Activated naive CD8-positive, alpha-beta T cell treated with anti-CD3 and anti-CD28 coated beads, Interleukin-2, amount 50 U/mL, for 24 hours (primary cell): ENCODE measurements at places on chromosomes 6 and 20.

- no peaks in the 10 kb centered on the region for H3K4me1 ChIP-seq
- H3K27ac ChIP-seq, result no peak overlapping the region
- no peak overlapping the region for H3K4me3 ChIP-seq
- no peak for DNase-seq
- no peaks in the 10 kb centered on the region for H3K27me3 ChIP-seq
- no peaks in the 10 kb centered on the region for H3K36me3 ChIP-seq
Measured at GRCh38 chr6:121549736-121550135, 114.3 kb downstream of the GJA1 start.

DNA sequence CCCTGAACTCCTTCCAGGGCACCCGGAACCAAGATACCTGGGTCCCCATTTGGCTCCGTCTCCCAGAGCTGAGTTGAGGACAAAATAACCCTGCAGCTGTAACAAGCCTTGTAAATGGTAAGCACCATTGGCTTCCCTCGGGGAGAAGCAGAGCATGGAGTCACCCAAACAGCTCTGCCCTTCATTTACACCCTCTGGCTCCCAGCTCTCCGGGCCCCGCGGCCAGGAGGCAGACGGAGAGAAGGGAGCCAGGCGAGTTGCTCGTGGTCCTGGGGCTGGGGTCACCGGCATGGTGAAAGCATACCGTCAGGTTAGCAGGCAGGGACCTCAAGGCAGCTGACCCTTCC lies 2.1 kb downstream of the TFEB start:
- no peak overlapping the region for H3K27ac ChIP-seq
- peak overlapping the region; percentile 54 for H3K4me3 ChIP-seq
- DNase-seq, result no peak
- peaks cover 51% of the 10 kb centered on the region for H3K4me1 ChIP-seq

GRCh38 chr20:6533761-6534479 lies 233.6 kb upstream of the BMP2 start:
- no peak for DNase-seq
- no peaks in the 10 kb centered on the region for H3K4me1 ChIP-seq
- no peaks in the 10 kb centered on the region for H3K27me3 ChIP-seq
- no peak overlapping the region for H3K27ac ChIP-seq
- H3K36me3 ChIP-seq, result no peaks in the 10 kb centered on the region

DNA sequence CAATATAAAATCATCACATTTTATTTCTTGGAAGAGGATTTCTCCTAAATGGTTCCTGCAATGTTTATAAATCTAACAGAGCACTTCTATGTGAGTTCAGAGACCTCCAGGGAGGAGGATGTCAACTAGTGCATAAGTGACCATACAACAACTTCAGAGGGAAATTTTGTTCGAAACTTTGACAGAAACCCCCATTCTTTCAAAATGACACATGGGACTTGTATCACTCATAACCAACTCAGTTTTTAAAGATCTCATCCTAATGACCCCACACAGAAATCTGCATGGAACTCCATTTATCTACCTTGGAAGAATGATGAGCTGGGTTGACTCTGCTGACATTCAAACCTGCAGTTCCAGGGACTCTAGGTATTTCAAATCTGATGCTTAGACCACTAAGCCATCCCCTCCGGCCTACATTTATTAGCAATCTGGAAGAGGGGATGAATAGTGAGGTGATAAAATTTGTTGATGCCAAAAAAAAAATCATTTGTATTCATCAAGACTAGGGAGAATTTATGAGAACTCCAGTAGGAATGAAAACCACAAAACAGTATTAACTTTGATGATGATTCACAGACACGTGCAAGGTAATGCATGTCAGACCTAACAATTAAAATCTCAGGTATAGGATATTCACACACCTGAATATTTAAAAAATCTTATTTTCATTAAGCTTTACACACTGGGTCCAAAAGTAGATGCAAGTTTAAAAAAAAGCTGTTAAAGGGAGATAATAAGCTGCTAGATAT lies 153.0 kb downstream of the REV3L start:
- H3K36me3 ChIP-seq, result peaks cover 44% of the 10 kb centered on the region
- H3K27me3 ChIP-seq, result no peaks in the 10 kb centered on the region

- H3K27ac ChIP-seq, result no peak overlapping the region
- H3K27me3 ChIP-seq, result no peaks in the 10 kb centered on the region
- no peak for DNase-seq
- H3K4me1 ChIP-seq, result no peaks in the 10 kb centered on the region
- no peak overlapping the region for H3K4me3 ChIP-seq
Measured at GRCh38 chr6:94349227-94349626, 929.9 kb upstream of the EPHA7 start.
